ENCODE measurements at places on chromosomes 16 and 17.
A peak's percentile ranks its signal among the peaks of the same experiment; 100 is the strongest.

- peaks cover 11% of the 10 kb centered on the region for H3K36me3 ChIP-seq
- no peak overlapping the region for H3K4me3 ChIP-seq
- H3K27me3 ChIP-seq, result peaks cover 7% of the 10 kb centered on the region
- no peak for DNase-seq
Observed at GRCh38 chr16:29904947-29905346, 4.7 kb downstream of the ASPHD1 start.

GRCh38 chr17:17751489-17752088 is 70.3 kb downstream of the RAI1 start:
- peak overlapping the region; percentile 99 for H3K27ac ChIP-seq
- H3K4me3 ChIP-seq, result peak overlapping the region; percentile 90
- no peaks in the 10 kb centered on the region for H3K27me3 ChIP-seq
- H3K4me1 ChIP-seq, result peaks cover 91% of the 10 kb centered on the region
- peaks cover 11% of the 10 kb centered on the region for H3K36me3 ChIP-seq

GRCh38 chr17:74049167-74049966 is 154.1 kb upstream of the RPL38 start:
- no peak overlapping the region for H3K27ac ChIP-seq
- no peak for DNase-seq
- no peaks in the 10 kb centered on the region for H3K36me3 ChIP-seq
- H3K4me1 ChIP-seq, result peaks cover 5% of the 10 kb centered on the region
- no peak overlapping the region for H3K4me3 ChIP-seq

- H3K27me3 ChIP-seq, result peaks cover 76% of the 10 kb centered on the region
- H3K4me3 ChIP-seq, result no peak overlapping the region
- H3K27ac ChIP-seq, result no peak overlapping the region
- DNase-seq, result no peak
Observed at GRCh38 chr16:75341564-75342307, 90.3 kb upstream of the BCAR1 start.

DNA sequence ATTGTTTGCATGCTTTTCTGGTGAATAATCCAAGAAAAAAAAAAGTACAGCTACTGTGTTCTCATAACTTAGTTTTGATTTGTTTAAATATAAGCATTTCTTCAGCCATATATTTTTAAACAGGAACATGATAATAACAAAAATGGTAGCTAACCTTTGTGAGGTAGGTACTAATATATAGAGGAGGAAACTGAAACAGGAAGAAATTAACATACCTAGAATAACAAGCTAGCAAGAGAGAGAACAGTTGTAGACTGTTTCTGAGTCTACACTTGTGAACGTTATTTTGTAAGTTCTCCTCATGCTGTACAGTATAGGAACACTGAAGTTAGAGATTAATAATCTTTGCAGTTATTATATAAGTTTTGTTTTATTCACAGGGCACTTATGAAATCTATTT is 49.3 kb downstream of the NSRP1 start:
- peaks cover 16% of the 10 kb centered on the region for H3K4me1 ChIP-seq
- no peaks in the 10 kb centered on the region for H3K27me3 ChIP-seq
- DNase-seq, result no peak
- no peak overlapping the region for H3K4me3 ChIP-seq

DNA sequence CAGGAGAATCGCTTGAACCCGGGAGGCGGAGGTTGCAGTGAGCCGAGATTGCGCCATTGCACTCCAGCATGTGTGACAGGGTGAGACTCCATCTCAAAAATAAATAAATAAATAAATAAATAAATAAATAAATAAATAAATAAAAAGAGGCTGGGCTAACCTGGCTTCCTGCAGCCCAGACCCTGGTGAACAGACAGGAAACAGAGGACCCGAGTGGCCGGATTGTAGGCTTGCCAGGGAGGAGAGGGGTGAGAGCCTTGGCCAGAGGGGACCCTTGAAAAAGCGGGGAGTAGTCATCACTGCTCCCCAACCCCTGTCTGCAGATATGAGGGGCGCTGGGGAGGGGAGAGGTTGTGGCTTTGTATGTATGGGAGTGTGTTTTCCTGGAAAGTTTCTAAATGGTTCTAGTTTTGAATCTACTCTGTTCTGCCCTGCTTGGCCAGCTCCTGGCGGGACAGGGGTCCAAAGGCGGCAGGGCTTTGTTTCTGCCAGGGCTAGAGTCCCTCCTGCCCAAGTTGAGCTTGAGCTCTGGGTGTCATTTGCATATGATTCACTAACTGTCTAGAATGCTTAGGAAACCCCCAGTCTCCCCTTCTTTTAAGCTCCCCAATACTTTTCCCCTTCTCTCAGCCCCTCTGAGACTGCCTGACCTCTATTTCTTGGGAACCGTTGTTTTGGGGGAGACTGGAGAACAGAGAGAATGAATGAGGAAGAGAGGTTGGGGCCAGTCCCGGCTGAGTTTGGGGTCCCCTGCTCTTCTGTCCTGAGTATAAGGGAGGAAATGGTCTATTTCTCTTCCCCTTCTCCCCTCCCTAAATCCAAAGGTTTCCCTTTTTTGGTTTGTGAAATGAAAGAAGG is 16.4 kb downstream of the RARA start:
- H3K27me3 ChIP-seq, result no peaks in the 10 kb centered on the region
- peaks cover 22% of the 10 kb centered on the region for H3K36me3 ChIP-seq
- peak overlapping the region; percentile 78 for H3K4me3 ChIP-seq
- peak overlapping the region; percentile 100 for H3K27ac ChIP-seq
- peaks cover 98% of the 10 kb centered on the region for H3K4me1 ChIP-seq

DNA sequence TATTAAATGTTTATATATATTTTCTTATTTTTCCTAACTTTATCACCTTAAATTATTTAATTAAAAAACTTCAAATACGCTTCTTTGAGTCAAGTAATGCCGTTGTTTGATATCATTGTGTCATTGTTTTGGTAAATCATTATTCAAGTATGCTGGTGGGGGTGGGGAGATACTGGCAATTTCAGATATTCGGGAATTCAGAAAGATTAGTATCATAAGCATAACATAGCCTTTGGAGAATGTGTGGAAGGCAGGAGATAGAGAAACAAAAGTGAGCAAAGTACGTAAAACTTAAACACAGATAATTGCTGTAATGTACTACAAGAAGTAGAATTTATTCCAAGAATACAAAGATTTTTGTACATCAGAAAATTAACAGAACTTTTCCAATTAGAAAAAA is 49.8 kb downstream of the TANC2 start:
- no peak for DNase-seq
- H3K27me3 ChIP-seq, result no peaks in the 10 kb centered on the region
- peaks cover 4% of the 10 kb centered on the region for H3K36me3 ChIP-seq

DNA sequence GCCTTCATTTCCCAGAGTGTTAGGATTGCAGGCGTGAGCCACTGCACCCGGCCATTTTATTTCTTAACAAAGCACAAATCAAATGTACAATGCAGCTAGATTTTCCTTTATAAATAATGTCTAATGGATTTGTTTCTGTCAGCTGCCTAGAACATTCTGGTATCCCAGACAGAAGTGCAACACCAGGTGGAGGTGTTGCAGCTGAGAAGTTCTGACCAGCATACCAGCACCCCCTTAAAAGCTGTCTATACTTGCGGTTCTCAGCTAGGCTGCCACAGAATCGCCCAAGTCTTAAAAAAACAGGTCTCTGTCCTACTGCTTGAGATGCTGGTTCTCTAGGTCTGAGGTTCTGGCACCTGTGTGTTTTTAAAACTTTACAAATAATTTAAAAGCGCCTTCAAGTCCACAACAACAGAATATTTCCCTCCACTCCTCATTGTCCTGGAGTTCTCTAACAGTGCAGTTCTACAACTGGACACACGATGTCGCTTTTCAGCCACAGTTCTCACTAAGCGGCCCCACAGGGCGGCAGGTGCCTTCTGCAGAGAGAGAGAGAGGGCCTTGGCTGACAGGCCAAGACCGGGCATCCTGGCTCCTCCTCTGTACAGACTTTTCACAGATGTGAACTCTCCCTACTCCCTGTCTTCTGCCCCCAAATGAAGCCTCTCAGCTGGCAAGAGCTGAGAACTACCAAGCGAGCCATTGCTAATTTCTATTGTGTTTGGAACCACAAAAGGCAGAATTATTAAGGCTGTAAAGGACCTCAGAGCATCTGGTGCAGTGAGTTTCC is 32.6 kb upstream of the MEOX1 start:
- H3K4me1 ChIP-seq, result no peaks in the 10 kb centered on the region
- H3K27ac ChIP-seq, result peak overlapping the region; percentile 5
- H3K36me3 ChIP-seq, result no peaks in the 10 kb centered on the region
